ENCODE measurements at places on chromosomes 6 and 20.

GRCh38 chr20:43563429-43563828, 4.6 kb downstream of the SGK2 start:
- no peak for DNase-seq

- DNase-seq = no peak
Observed at GRCh38 chr20:35085477-35086225, 7.0 kb downstream of the TRPC4AP start.

DNA sequence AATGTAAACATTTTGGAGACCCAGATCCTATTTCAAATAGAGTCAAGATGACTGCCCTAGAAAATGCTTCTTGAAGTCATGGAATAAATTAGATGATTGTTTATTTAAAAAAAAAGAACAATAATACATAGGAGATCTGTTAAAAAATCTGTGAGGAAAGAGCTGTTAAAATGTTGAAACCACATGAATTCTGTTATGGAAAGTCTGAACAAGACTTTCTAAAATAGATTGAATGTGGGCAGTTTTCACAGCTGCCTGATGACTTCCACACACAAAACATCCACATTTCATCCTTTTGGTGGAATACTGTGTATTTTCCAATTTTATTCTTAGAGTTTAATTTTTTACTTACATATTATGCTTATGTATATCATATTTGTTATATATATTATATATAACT, 186.1 kb downstream of the LAMA2 start:
- no peak for DNase-seq

DNA sequence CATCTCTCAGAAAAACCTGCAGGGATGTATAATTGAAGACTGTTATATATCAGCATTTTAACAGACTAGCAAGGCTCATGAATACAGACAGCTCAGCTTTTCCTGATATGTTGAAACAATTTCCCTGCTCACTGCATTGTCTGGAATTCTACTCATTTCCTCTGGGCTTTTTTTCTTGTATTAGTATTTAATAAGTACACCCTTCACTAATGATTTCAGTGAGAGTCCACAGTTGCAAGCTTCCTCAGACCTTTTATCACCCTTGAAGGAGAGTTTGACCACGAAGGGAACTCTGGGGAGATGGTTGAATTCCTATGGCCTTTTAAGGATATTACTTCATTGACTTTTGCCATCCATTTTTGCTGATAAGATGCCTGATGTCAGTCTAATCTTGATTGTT, 248.7 kb downstream of the ADGB start:
- DNase-seq = no peak

DNA sequence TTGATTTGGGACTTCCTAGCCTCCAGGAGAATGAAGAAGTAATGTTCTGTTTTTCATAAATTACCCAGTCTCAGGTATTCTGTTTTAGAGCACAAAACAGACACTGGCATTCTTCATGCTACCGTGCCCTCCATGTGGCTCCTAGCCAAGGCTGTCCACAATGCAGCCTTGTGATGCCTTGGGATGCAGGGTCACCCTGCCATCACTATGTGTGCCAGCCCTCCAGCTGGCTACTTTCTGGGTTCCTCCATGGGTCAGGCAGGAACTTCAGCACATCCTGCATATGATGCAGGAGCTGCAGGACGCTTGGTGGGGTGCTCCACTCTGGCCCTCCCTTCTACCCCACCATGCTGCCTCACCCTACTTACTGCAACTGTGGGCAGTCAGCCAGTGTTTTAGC, 38.0 kb upstream of the FAM50B start:
- no peak for DNase-seq

DNA sequence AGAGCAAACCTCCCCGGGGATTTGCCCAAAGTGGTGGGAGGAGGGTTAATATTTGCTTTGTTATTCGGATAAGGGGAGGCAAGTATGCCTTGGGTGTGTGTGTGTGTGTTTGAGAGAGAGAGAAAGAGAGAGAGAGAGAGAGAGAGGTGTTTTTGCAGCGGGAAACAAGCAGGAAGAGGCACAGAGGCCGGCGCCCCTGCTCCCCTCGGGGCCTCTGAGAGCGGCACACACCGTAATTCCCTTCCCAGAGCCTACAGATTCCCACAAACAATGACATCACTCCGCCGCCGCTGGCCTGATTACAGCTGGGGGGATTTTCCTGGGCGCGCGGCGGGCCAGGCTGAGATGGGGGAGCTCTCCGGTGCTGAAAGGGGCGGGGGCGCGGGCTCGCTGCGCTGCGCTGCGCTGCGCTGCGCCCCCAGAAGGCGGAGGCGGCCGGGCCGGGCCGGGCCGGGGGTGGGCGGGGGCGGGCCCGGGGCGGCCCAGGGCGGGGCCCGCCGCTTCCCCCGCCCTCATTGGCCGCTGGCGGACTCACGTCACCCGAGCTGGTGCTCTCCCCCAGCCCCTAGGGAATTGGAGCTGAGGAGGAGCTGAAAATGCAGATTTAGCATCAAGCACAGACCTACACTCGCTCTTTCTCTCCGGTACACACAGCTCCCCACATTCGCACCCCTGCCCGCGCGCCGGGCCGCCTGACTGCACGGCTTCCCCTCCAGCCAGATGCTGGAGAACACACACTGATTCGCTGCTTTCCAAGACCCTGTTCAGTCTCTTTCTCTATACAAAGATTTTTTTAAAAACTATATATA, at the start of gene PCSK2:
Gene PCSK2 (plus strand): TSS at position 631 of the 809 bp plus-strand sequence. CDS start 266 bp downstream, outside the sequence.
- DNase-seq = no peak

GRCh38 chr6:39341937-39342336, 19.4 kb upstream of the KCNK16 start:
- DNase-seq = no peak

- DNase-seq = no peak
Observed at GRCh38 chr20:41063442-41063841, 34.8 kb downstream of the TOP1 start.

GRCh38 chr6:76862936-76863335, 600.4 kb downstream of the HTR1B start:
- DNase-seq = no peak

DNA sequence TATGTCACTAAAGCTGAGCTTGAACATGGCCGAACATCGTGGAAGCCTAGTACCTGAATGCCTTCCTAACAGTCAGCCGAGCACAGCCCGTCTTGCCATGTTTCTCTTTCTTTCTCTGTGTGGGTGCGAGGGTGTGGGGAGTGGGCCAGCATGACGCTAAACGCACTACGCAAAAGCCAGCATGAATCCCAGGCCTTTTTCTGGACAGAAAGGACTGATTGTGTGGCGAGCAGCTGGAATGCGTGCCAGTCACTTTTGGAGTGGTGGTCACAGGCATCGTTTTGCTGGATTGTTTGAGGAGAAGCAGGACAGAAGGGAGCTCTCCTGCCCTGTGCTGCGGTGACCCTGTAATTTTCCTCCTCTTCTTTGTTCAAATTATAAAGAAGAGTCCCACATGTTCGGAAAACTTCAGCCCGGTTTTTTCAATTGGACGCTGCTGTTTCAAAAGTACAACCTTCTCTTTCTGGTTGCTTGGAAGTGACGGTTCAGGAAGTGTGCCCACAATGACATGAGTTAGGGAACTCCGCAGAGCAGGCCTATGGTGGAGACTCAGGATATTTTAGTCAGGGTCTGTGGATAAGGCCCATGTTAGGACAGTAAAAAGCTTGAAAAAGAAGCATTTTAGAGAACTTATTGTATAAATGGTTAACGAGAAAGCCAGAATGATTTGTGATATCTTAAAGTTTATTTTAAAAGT, 54.3 kb downstream of the PDE7B start:
- DNase-seq = no peak

DNA sequence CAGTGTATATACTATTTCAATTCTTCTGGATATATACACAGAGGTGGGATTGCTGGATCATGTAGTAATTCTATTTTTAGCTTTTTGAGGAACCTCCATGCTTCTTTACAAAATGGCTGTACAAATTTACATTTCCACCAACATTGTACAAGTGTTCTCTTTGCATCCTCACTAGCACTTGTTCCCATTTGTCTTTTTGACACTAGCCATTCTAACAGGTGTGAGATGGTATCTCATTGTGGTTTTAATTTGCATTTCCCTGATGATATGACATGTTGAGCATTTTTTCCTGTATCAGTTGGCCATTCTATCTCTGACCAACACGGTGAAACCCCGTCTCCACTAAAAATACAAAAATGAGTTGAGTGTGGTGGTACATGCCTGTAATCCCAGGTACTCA, 68.1 kb upstream of the PMEPA1 start:
- no peak for DNase-seq

GRCh38 chr20:47600967-47601547, 99.4 kb downstream of the NCOA3 start:
- DNase-seq = no peak

DNA sequence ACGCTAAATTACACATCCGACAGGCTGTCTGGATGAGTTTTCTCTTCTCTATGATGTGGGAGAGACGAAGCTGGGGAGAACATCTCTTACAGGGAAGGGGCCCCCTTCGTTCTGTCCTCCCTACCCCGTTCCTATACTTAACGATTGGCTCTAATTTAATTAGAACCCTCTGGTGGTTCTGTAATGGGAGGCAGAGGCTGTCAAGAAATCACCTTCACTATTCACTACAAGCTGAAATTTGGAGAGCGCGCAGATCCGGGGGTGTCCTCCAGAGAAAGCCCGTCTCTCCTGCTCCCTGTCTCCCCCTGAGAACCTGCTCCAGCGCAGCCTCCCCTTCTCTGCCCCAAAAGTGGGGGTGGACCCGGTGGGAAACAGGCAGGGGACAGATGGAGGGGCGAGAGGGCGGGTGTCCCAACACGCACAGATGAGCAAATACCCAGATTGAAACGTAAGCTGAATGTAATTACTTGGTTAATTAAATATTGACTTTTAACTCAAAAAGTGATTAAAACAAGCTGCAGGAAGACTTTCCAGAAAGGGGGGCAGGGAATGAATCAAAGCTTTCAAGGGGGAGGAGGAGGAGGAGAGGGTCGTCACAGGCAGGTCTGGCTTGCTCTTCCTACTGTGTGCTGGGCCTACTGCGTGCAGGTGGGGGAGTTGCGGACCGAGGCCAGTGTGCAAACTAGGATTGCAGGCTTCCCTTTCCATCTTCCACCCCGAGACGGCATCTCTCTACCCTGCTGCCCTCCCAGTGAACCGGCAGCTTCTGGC, 1.3 kb downstream of the SULF2 start:
- no peak for DNase-seq

- no peak for DNase-seq
Observed at GRCh38 chr20:32984196-32984595, 20.0 kb downstream of the SUN5 start.

DNA sequence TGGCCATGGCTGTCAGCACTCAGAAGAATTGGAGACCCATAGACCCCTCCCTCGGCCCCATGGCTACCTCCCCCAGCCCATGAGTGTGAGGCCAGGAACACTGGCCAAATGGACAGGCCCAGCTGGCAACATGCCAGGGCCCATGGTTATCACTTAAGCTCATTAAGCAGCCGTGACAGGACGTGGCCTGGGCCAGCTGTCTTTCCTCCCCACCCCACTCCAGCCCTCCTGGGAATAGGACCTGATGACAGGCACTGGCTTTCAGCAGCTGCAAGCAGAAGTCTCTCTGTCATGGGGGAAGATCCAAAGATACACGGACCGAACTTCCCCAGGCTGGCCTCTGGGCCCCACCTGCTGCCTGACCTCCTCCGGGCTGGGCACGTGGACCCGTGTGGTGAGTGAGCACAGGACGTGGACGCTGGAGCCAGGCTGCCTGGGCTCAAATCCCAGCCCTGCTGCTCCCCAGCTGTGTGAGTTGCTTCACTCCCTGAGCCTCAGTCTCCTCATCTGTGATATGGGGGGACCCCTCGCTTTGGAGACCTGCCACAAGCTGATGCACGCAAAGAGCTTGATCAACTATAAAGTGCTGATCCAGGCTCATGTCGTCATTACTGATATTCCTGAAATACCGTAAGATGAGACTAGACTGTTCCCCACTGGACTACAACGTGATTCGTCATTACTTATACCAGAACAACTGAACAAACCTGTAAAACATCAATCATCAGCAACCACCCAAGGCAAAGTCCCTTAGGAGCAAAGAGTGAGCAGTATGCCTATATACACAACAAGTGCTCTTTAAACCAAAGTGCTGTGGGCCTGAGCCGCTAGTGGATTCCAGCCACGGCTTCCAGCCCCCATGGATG, 22.0 kb upstream of the VSTM2L start:
- no peak for DNase-seq

GRCh38 chr20:62707921-62708521, 615 bp upstream of the NTSR1 start:
- no peak for DNase-seq

GRCh38 chr6:31399589-31400466, 3.6 kb upstream of the MICA start:
- DNase-seq = peak; percentile 58

GRCh38 chr6:87196275-87196842, 41.0 kb downstream of the ZNF292 start:
- DNase-seq = no peak

DNA sequence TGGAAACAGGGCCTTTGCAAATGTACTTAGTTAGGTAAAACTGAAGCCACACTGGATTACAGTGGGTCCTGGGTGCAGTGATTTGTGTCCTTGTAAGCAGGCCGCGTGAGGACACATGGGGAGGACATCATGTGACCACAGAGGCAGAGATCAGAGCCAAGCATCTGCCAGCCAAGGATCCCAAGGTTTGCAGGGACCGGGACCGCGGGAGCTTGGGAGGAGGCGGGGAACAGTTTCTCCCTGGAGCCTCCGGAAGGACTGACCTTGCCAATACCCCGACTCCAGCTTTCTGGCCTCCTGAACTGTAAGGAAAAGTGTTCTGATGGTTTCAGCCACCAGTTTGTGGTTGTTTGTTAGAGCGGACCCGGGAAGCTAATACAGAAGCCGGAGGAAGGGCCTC, 500.9 kb downstream of the PREX1 start:
- no peak for DNase-seq

DNA sequence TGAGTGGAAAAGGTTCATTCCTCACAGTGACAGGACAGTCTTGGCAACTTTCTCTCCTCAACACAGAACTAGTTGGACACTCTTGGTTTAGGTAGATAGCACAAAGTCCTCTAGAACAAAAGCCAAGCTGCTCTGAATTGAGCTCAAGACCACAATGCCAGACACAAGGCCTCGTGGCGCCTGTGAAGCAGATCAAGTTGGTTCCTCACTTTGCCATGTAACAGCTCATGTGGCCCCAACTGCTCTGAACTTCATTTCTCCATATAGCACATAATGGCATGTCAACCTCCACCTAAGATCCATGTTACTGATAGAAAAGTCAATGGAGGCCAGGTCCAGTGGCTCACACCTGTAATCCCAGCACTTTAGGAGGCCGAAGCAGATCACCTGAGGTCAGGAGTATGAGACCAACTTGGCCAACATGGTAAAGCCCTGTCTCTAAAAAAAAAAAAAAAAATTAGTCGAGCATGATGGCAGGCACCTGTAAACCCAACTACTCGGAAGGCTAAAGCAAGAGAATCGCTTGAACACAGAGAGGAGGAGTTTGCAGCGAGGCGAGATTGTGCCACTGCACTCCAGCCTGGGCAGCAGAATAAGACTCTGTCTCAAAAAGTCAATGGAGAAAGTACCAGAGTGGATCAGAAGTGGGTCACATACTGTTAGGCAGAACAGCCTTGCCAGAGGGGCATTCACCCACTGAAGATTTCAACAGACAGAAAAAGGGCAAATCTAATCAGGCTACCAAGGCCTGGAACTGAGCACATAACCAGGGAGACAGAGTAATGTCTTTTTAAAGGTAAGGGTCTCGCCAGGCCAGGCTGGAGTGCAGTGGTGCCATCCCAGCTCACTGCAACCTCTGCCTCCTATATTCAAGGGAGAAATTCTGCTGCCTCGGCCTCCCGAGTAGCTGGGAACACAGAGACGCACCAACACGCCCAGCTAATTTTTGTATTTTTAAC, 21.2 kb downstream of the ROMO1 start:
- no peak for DNase-seq

GRCh38 chr6:150875841-150876240, 10.3 kb downstream of the MTHFD1L start:
- no peak for DNase-seq

All from activated T-cell treated with anti-CD3 and anti-CD28 coated beads for 48 hours (primary cell).